ENCODE measurements at places on chromosomes 3 and 15. TPM values are rescaled to one million over a fixed set of nuclear protein-coding genes. Genes with fewer than 3 reads are reported as not detected.

DNA sequence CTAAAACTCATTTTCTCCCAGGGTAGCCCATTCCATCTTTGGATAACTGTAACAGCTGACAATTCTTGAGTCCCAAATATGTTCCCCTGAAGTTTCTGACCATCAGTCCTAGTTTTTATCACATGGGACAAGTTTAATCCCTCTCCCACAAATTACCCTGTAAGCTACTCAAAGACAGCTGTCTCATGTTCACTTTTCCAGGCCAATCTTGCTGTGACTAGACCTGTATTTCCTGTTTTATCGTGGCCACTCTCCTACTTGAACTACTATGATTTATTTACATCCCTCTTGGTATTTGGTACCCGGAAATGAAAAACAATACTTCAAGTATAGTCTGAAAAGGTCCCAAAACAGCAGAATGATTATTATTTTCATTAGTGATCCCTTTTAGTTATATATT is 95.1 kb upstream of the MEX3B start:
- DNase-seq: no peak
- no peak overlapping the region for H3K4me3 ChIP-seq
- H3K27me3 ChIP-seq: no peaks in the 10 kb centered on the region
- no peaks in the 10 kb centered on the region for H3K4me1 ChIP-seq
- H3K27ac ChIP-seq: no peak overlapping the region

ADAMTS7 gene
- total RNA-seq: 19.2 TPM

- no peak overlapping the region for H3K27ac ChIP-seq
- no peak overlapping the region for H3K4me3 ChIP-seq
- no peaks in the 10 kb centered on the region for H3K27me3 ChIP-seq
- peaks cover 19% of the 10 kb centered on the region for H3K4me1 ChIP-seq
- DNase-seq: no peak
These were observed 37.6 kb downstream of the ABTB1 start for GRCh38 chr3:127710155-127710941.

DNA sequence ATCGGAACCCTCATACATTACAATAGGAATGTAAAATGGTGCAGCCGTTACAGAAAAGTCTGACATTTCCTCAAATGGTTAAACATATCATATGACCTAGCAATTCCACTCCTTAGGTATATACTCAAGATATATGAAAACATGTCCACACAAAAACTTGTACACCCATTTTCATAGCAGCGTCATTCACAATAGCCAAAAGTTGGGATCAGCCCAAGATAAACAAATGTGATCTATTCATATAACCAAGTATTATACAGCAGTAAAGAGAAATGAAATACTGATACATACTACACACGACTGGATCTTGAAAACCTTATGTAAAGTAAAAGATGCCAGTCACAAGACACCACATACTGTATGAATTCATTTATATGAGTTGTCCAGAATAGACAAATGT is 102.4 kb downstream of the MSL2 start:
- H3K27me3 ChIP-seq: no peaks in the 10 kb centered on the region
- DNase-seq: no peak
- no peak overlapping the region for H3K4me3 ChIP-seq

CDHR4 gene
- 0.12 TPM for total RNA-seq

KPNA4 gene
- total RNA-seq: 56.6 TPM

BSN gene
- total RNA-seq: 0.17 TPM
